Fibroblast of mammary gland (primary cell): ENCODE measurements at places on chromosomes 16 and 17.
A peak's percentile ranks its signal among the peaks of the same experiment; 100 is the strongest.

- DNase-seq = peak; percentile 41
Measured at GRCh38 chr17:76234354-76234679, 6.0 kb downstream of the RNF157 start.

DNA sequence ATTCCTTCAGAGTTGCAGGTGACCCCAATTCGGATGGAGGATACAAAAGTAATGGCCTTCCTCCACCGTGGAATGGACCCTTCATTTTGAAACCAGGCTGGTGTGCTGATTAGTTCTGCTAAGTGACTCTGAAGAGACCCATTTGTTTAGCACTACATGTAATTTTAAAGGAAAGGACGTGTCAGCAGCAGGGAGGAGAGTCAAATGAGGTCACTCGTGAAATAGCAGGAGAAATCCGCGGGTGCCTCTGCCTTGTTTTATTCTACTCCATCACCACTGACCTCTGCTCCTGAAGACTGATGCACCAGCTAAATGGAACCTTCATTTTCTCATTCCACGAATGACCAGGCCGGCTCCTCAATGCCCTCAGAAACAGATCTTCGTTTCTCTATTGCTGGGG is 589.2 kb downstream of the CDH11 start:
- no peak for DNase-seq

GRCh38 chr16:22353191-22353919 is 21.1 kb downstream of the CDR2 start:
- peak; percentile 83 for DNase-seq

DNA sequence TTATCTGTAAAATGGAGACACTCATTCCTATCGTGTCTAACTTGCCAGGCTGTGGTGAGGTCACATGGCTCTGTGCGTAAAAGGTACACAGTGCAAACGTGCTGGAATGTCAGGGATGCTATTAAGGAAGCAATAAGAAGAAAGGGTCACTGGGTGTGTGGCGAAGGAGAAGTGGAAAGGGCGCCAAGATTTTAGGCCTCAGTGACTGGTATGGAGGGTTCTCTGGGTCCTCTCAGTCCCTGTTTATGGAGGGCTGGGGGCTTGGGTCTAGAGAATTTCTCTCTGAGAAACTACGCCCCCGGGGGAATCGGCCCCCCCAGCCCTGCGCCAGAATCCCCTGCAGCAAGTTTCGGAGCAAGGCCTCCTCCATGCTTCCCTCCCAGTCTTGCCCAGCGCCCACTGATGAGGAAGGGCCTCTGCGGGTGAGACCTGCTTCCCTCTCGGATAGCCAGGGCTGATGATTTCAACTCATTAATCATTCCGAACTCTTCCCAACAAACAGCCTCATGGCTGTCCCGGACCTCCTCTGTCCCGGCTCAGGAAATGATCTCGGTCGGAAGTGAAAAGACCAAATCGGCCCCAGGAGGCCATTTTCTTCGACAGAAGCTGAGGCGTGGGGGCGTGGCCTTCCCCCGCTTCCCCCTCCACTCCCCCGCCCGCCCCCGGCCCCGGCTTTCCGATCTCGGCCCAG is 1.2 kb upstream of the HEXIM1 start:
- DNase-seq = peak; percentile 79

DNA sequence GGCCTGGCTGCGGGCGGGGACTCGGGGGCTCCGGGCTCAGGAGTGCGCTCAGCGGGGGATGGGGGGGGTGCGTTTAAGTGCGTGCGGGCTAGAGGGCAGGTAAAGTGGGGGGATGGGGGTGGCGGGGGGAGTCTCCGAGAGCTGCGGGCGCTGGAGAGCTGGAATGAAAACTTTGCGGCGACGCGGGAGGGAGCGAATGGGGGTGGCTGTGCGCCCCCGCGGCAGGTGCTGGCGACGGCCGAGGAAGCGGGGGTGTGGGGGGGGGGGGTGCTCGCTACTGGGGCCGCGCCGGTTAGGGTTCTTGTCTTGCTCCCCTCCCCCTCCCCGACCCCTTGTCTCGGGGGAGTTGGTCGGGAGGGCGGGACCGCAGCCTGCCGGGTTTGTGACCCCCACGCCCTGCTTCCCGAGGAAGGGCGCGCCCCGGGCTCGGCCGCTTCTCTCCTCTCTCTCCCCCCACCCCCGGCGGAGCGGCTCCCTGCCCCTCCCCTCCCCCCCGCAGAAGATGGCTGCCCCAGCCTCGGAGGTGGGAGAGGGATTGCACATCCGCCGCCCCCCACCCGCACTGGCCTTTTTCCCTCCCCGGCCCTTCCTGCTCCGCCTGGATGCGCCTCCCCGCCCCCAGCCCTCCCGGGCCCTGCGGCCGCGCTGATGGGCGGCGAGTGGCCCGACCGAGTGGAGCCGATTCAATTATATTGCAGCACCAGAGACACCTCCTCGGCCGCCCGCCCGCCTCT is 649 bp downstream of the GSE1 start:
- DNase-seq = no peak

DNA sequence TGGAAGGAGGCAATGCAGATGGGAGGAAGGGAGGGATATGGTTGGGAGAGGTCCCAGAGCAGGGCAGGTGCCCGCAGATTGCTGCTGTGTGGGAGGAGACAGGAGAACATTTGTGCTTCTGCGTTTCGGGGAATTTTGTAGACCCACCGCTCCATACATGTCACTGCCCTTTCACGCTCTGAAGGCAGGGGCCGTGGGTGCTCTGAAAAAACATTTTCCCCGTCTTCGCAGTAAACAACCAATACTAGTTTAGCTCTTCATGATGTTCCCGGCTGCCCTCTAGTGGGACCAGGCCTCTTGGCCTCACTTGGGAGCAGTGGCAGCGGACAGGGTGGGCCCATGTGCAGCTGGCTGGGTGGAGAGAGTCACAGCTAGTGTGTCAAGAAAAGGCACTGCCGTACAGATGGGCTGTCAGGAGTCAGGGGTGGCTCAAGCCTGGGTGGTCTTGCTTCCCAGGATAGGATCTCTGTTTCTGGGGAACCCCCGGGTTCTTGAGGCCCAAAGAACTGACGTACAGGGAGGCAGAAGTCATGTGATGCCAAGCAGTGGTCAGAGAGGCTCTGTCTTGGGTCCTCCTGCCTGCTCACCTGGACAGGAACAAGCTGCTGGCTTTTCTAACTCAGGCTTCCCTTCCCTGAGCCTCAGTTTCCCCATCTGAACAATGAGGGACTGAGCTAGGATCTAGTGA is 46.5 kb upstream of the CPNE2 start:
- DNase-seq = peak; percentile 68

GRCh38 chr16:12917246-12917645 is 15.8 kb downstream of the SHISA9 start:
- no peak for DNase-seq
